A172 (cell line): ENCODE measurements at places on chromosomes 3 and 15. TPM values are rescaled to one million over a fixed set of nuclear protein-coding genes. Genes with fewer than 3 reads are reported as not detected.
A peak's percentile ranks its signal among the peaks of the same experiment; 100 is the strongest.

SCAANT1 gene
- total RNA-seq: not detected in 2 replicates

C3orf20 gene
- not detected in 2 replicates for total RNA-seq

FBXL2 gene
- 30.4 and 33.1 TPM in 2 replicates for total RNA-seq

SPSB4 gene
- total RNA-seq: 1.1 and 2.9 TPM in 2 replicates

GRCh38 chr3:172033396-172033795 is 6.0 kb upstream of the FNDC3B start:
- DNase-seq: no peak

DNA sequence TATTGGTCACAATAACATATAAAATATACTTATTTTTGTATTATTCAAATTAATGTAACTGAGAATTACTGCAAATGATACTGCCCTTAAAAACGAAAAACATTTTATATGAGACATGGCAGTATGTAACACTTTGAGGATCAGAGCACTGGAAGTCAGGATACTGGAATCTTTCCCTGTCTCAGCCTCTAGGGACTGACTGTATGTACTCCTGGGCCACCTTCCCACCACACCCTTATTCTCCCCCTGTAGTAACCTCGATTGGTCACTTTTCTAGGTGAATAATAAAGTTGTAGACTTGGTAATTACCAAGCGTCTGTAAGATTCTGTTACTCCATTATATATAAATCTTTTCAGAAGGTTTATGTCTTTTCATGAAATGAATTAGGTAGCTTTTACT is 43.0 kb downstream of the LRRC49 start:
- no peak for DNase-seq

DNA sequence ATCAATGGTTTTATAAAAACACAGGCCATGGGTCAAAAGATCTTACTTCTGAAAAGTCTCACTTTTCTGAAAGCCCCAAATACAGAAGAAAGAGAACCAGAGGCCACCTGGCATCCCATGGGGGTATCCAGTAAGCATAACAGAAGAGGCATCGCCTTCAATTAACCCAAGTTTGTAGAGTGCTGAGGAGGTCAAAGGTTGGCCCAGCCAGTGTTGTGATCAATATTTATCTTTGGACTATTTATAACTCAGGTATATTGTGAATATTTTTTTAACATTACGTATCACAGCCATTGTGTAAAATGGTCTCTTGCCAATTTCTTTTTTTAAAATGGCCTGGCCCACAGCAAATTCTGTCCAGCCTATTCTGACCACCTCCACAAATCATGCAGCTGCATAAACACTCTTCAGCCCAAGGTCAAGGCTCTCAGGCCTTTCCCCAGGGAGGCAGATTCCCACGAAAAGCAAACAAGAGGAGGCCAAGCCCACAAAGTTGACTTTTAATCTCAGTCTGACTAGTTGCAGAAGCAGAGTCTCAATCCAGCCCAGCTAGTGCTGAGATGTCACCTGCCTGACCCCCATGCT is 26.2 kb upstream of the SPTBN5 start:
- peak; percentile 40 for DNase-seq

DNA sequence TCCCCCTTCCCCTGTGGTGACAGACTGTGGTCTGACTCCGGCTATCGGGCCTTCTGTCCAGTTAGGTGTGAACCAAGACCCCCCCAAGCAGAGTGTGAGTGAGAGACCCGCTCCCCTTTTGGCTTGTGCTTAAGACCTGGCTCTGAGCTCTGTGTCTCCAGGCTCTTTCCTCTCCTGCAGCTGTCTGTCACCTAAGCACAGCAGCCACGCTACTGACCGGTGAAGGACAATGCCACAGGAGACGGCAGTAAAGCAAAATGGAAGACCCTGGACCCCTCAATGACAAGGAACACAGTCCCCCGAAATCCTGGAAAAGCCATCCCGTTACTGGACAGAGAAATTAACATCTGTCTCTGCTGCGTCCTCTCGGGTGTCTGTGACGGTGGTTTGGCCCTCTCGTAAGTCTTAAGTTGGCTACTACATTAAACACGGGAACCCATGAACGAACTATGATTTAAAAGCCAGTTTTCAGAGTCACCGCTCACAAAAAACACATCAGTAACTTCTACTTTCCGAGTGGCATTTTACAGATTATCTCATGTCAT is 53.7 kb downstream of the CHSY1 start:
- DNase-seq: no peak

DNA sequence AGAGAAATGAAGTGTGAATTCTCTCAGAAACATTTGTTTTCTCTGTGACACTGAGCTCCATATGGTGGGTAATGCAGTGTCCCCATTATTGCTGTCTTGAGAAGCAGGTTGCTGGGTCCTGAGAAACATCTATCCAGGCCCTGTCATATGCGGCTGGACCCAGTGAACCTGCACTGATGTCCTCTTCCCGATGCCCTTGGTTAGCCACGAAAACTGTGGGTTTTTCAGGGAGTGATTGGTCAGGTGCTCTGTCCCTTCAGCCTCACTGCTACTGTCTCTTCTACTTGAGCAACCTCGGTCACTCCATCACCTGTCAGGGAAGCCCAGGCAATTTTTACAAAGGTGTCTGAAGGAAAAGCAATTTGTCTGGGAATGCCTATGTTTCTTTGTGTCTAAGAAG is 77.0 kb downstream of the SLC7A14 start:
- no peak for DNase-seq

DNA sequence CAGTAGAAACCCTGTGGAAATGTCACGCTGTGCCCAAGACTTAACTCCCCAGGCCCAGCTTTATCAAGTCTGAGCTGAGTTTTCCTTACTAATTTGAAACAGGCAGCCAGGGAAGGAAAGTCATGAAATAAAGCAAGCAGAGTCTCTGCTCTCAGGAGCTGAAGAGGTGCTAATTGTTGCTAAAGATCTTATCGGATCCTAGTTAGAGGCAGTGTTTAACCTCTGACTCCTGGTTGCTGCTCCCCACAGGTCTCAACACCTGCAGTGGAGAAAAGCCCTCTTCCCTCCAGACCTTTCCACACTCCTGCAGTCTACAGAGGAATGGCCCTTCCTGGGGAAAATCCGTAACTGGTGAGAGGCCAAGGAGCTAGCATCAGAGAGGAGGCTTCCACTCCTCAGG is 628.2 kb downstream of the NTRK3 start:
- DNase-seq: no peak

DNA sequence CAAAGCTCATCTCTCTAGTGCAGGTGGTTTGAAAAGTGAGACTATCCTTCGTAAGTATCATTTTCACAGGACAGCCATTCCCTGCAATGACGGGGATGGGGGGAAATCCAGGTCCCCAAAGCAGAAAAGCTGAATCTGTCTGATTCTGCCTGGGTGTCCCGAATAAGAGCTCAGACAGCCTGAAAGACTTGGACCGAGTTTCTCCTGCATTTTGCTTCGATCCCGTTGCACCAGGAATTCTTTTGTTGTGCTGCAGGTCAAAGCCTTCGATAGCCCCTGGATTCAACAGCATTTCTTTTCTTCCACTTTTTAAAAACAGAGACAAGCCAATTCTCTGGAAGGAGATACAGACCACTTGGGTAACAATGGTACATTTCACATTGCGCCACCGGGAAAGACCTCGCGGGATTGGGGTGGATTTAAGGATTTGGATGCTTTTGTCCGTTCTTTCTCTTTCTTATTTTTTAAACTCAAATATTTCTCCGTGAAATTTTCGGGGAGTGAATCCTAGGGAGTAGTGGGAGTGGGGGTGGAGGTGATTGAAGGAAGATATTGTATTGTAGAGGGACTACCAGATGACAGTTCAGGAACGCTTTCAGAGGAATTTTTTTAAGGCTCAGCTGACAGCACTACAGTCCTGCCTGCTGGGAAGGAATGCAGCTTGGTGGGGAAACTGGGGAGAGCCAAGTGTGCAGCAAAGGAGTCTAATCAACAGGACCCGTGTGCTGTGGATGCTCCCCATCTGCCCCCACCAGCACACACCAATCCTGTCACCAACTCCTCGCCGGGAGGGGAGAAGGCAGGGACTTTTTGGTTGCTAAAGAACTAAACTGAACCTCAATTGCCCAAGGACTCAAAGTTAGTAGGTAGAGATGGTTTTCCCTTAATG is 2.6 kb downstream of the SLITRK3 start:
- no peak for DNase-seq

DNA sequence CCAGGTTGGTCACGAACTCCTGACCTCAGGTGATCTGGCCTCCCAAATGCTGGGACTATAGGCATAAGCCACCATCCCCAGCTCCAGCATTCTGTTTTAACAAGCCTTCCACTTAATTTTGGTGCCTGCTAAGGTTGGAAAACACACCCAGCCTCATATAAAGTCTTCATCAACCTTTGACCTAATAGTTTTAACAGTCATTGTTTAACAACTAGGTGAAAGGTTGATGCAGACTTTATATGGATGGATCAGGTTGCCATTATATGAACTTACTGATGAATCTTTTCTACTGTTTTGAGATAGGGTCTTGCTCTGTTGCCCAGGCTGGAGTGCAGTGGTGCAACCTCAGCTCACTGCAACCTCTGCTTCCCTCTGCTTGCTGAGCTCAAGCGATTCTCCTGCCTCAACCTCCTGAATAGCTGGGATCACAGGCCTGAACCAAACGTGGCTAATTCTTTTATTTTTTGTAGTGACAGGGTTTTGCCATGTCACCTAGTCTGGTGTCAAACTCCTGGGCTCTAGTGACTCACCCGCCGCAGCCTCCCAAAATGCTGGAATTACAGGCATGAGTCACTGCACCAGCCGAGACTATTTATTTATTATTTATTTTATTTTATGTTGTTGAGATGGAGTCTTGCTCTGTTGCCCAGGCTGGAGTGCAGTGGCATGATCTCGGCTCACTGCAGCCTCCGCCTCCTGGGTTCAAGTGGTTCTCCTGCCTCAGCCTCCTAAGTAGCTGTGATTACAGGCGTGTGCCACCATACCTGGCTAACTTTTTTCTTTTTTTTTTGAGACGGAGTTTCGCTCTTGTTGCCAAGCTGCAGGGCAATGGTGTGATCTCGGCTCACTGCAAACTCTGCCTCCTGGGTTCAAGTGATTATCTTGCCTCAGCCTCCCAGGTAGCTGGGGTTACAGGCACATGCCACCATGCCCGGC is 3.1 kb upstream of the RPAP1 start:
- DNase-seq: peak; percentile 79
